ENCODE measurements at places on chromosomes 1 and 21.

DNA sequence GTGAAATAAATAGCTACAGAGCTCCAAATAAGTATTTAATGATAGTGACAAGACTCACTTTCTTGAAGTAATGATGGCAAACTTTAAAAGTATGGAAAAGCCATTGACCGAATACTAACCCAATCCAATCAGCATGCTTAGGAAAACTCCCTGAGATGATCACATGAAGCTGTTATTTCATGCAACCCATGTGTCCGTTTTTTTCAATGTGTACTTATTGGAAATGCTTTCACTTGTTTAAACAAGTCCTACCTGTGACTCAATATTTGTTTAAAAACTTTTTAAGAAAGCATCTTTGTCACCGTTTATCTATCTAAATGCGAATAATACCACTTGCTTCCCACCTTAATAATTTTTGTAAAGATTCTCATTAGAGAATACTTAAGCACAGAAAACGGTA, 185.8 kb downstream of the NRIP1 start:
- DNase-seq: no peak

- no peak for DNase-seq
Measured at GRCh38 chr1:64887689-64888217, 78.6 kb downstream of the JAK1 start.

DNA sequence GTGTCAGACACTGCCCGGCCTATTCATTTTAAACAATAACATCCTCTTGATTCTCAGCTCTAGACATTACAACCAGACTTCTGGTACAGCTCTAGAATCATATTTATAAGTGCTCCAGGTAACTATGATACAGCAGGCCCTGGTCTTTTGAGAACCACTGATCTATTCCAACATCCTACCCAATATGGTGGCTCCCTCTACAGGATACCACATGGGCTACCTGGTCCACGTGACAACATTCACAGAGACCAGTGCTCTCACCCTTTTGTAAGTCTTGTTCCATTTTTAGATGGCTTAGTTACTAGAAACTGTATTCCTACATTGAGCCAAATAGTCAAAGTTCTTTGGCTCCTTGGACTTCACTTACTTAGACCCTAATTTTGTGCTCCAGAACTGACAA, 102.9 kb downstream of the PTPN14 start:
- DNase-seq: no peak

GRCh38 chr1:89903550-89903949, 82.7 kb downstream of the LRRC8D start:
- no peak for DNase-seq

- no peak for DNase-seq
Measured at GRCh38 chr1:172460887-172461315, 17.0 kb upstream of the PIGC start.

DNA sequence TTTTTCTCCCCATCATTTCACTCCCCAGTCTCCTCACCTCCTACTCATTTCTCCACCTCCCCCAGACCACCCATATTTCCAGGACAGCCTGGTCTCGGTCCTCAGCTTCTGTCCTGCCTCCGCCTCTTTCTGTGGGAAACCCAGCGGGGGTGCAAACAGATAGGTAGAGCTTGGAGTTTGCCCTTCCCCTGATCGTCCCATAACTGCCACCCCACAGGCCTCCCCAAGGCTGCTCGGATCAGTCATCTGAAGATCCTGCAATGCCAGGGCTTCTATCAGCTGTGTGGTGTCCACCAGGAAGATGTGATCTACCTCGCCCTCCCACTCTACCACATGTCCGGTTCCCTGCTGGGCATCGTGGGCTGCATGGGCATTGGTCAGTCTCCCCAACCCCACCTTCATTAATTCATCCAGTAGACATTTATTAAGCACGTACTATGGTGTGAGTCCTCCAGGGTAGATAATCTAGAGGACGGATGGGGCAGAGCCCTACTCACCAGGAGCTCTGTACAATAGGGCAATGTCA, 1.7 kb downstream of the SLC27A3 start:
- DNase-seq: no peak

- DNase-seq: no peak
Measured at GRCh38 chr1:3564921-3565831, 46.1 kb downstream of the MEGF6 start.

DNA sequence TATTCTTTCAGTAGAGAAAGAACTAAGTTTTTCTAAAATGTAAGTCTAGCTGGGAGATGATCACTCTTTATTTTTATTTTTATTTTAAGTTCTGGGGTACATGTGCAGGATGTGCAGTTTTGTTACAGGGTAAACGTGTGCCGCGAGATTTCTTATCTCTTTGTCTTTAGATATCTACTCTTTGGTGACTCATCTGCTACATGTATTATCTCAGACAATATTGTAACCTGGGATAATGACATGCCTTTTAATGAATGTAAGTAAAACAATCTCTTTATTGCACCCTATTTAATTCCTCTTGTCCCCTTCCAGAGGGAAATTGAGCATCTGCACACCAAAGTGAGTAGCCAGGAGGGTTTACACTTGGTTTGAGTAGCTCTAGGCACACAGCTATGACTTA, 9.4 kb downstream of the CR2 start:
- no peak for DNase-seq

DNA sequence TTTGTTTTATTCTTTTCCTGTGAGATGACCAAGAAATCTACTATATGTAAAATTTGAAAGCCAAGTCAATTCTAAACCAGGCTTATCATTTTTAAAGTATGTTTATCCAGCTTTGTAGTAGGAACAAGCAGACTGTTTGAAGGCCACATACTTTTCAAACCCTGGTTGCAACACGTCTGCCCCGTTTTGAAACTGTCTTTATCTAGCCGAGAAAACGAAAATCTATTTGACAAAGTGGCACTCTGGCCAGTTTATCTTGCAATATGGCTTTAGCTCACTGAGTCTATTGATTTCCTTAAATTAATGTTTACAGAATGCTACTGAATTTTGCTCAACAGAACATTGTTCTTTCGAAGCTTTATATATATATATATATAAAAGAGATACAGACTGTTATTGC, 39.7 kb downstream of the PROX1 start:
- DNase-seq: no peak

GRCh38 chr1:85344256-85344694, 67.8 kb upstream of the BCL10 start:
- no peak for DNase-seq

DNA sequence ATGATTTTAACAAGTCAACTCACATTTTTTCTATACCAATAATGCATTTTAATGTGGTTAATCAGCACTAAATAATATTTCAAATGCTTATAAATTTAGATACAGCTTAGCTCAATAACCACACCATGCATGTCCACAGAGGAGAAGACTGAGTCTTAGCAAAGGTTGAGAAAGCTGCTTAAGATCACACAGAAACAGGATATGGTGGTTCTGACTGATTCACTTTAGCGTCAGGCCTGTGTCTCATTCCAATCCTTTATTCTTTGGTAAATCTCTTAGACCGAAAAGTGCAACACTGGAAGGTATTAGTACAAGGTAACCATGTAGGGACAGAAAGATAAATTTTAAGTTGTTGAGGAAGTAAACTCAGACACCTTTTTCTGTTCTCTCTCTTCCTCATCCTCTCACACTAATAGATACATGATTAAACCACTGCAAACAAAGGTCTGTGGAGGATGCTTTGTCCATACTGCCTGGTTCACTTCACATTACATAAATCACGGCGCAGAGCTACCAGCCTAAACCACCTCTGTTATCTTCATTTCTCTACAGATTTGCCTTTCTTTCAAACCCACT, 139.0 kb downstream of the DPYD start:
- no peak for DNase-seq

- DNase-seq: no peak
Measured at GRCh38 chr1:240711020-240711419, 99.1 kb upstream of the GREM2 start.

- no peak for DNase-seq
Measured at GRCh38 chr1:167225920-167226319, 5.2 kb downstream of the POU2F1 start.

DNA sequence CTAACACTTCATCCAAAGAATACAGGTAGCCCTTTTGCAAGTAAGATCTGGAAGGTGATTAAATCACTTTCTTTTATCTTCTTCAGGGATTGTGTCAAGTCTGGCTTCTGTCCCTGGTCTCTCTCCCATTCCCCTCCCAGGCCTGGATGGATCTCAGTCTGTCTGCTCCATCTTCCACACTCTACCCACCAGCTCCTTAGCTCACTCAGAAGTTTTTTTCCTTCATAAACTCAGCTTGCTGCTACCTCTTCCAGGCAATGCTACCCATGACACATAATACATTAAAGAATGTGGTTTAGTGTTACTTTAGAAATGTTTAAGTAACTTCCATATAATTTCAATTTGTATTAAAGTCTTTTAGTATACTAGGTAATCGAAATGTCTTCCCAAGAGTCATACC, 133.1 kb downstream of the AKT3 start:
- DNase-seq: no peak

DNA sequence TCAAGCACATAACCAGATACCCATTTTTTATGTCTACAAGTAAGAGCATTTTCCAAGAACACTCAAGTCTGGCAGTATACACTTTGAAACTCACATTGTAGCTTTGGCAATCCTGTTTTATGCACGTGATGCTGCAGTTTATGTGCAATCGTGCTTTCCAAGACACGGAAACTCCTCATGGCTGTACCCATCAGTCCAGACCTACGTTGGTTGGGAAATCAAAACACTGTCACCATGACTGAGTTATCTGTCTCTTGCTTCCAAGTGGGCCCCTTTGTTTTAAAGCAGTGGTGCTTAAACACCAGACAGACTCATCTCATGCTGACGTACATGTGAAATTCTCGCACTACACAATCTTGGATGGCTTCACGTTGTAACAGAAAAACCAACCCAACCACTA, 192.8 kb downstream of the LTN1 start:
- DNase-seq: no peak

DNA sequence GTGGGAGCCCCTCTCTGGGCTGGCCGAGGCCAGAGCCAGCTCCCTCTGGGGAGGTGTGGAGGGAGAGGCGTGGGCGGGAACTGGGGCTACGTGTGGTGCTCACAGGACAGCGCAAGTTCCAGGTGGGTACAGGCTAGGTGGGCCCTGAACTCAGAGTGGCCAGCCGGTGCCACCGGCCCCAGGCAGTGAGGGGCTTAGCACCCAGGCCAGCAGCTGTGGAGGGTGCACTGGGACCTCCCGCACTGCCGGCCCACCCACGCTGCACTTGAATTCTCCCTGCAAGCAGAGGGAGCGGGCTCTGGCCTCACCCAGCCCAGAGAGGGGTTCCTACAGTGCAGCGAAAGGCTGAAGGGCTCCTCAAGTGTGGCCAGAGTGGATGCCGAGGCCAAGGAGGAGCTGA, 20.2 kb downstream of the PRAMEF20 start:
- DNase-seq: no peak

DNA sequence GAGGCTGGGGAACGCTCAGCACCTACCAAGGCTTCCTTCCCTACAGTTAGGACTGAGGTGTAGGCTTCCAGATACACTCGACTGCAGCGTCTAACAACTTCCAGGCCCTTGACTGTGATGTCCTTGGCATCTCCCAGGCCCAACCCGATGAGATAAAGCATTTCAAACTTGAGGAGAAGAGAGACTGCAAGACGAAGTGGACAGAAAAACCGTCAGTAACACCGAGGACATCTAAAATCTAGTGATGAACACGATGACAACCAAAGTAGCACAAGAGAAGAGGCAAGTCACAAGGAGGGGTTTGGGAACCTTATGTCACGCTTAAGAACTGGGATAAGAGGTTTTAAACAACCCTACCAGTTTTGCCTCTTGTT, 314 bp downstream of the DPH5 start:
- DNase-seq: no peak

DNA sequence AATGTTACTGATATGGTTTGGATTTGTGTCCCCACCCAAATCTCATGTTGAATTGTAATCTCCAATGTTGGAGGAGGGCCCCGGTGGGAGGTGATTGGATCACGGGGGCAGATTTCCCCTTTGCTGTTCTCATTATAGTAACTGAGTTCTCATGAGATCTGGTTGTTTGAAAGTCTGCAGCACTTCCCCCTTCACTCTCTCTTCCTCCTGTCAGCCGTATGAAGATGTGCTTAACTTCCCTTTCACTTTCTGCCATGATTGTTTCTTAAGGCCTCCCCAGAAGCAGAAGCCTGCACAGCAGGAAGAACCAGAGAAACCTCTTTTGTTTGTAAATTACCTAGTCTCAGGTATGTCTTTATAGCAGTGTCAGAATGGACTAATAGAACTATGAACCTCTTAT, 28.4 kb downstream of the TRIM33 start:
- no peak for DNase-seq

- DNase-seq: no peak
Measured at GRCh38 chr1:215661033-215661432, 93.9 kb downstream of the KCTD3 start.

DNA sequence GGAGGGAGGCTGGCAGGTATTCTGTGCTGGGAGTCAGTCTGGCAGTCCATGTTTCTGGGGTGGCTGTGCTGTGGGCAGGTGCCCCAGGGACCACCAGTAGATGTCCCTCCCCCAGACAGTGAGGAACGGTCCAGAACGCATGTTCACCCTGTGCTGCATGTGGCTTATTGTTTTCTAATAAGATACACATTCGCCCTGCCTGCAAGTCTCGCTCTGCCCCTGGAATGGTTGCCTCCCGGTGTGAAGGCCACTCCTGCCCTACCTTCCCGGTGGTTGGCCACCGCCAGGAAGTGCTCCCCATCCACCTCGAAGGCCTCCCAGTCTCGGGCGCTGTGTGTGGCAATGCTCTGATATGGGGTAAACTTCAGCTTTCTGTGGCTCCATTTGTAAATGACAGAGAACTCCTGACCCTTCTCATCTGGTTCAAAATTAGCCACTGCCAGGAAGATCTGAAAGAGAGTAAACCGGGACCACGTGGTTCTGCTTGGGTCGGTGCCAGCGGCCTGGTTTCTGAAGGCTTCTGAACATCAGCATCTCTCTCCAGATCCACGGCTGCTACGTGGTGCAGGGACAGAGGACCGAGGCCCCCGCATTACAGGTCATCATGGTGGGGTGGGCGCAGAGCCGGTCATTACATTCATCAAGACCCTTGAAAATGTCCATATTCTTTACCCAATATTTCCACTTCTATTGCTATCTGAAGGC, 14.5 kb downstream of the KRTAP10-1 start:
- no peak for DNase-seq

DNA sequence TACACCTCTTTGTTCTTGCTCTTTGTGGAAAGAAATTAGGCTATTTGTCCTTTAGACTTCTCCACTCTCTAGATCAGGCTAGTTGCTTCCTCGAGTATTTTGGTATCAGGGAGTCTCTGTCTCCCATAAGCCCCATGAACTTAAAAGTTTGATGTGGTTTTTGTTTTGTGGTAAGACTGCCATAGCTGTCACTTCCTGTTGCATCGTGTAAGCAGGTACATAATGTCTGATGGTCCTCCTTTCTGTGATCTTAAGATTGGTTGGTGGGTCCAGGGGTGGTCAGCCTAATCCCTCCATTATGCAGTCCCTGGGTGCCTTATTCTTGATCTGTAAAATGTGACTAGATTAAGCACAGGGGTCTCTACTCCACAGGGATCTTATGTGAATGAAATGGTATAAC, 23.1 kb downstream of the CD53 start:
- no peak for DNase-seq
